Stimulated activated CD4-positive, alpha-beta T cell treated with anti-CD3 and anti-CD28 coated beads, TNF-alpha, amount 100 ng/mL, for 1 hour (primary cell): ENCODE measurements at places on chromosomes 6 and 20.

DNA sequence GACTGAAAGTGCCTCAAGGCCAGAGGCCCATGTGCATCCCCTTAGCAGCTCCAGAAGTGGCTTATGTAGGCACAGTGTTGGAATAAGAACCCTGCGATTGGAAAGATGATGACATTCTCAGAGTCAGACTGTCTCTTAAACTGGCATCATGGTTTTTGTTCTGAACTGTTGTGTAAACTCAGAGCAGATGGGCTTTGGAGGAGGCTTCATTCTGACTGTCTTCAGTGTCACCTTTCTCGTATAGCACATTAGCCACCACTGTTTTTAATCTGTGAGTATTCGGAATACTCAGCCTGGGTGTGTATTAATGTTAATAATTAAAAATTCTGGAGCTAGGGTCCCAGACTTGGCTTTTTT is 140.9 kb downstream of the JARID2 start:
- no peak for DNase-seq

- DNase-seq, result no peak
These were observed 147.1 kb downstream of the MRPL14 start for GRCh38 chr6:43980004-43980795.

DNA sequence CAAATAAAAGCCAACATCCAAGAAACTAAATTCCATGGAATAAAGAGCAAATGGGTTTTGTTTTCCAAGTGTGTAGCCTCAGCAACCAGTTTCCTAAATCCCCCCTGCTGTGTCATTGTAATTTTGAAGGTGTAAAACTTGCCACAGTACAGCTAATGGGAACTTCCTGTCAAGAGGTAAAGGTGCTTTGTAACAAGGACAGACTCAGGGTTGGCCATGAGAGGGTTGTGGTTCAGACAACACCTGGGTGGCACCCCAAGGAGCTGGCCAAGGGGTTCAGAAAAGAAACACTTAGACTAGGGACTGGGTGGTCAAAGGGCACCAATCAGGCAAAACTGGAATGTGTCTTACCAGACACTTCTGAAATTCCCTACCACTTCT is 52.4 kb upstream of the LYRM2 start:
- DNase-seq, result no peak

- no peak for DNase-seq
These were observed 105.4 kb downstream of the NCOA3 start for GRCh38 chr20:47606983-47607613.

- DNase-seq, result no peak
These were observed 35.4 kb downstream of the BFSP1 start for GRCh38 chr20:17495826-17496225.

DNA sequence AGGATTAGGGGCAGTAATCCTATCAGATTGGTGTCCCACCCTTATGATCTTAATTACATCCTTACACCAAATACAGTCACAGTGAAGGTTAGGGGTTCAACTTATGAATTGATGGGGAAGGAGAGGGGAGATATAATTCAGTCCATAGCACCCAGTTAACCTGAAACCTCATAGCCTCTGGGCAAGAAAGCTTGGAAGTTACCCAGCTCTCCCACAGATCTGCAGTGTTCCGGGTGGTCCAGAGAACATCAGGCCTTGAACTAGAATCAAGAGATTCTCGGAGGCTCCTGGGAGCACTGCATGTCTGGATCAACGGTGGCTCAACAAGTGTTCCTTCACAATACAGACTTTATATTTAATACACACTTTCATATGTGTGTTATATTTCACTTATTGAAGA is 392.6 kb upstream of the MARCKS start:
- no peak for DNase-seq

GRCh38 chr6:113352831-113353230 is 504.3 kb upstream of the MARCKS start:
- no peak for DNase-seq

- no peak for DNase-seq
These were observed 212.0 kb downstream of the IBTK start for GRCh38 chr6:82035526-82035925.
